CD4-positive, alpha-beta T cell treated with Interferon alpha-2 for 1 hour (primary cell): ENCODE measurements at places on chromosomes 5 and 9.
A peak's percentile ranks its signal among the peaks of the same experiment; 100 is the strongest.

DNA sequence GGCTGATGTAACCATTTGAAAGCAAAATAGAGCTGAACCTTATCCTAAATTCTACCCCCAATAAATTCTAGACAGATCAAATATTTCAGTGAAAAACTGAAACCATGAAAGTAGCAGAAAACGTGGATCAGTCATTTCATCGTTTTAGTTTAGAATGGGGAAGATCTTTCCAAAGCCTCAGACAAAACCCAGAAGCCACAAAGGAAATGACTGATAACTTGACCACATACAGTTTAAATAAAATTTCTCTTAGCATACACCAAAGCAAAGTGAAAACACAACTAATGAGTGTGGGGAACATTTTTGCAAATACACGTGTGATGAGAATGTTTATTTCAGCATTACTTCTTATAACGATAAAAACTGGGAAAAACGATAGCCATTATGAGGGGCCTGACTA lies 284.8 kb downstream of the ADGRV1 start:
- DNase-seq, result no peak

- DNase-seq, result no peak
Observed at GRCh38 chr9:88387036-88387551, 1.1 kb upstream of the SPIN1 start.

DNA sequence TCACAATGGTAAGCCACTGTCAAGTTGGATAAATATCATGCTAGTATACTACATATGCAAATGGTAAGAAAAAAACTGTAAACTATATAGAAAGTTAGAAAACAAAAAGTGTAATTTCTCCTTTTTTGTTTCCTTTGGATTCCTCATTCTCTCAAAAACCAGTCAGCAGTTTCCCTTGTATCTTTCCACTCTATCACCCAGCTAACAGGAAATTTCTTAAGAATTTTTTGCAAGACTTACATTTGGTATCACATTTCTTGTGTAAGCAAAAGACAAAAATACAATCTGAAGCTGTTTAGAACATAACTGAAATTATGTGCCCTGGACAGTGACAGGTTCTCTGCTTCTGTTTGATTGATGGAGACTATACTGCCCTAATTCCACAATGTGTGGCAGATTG lies 25.2 kb upstream of the MSH3 start:
- DNase-seq, result no peak

DNA sequence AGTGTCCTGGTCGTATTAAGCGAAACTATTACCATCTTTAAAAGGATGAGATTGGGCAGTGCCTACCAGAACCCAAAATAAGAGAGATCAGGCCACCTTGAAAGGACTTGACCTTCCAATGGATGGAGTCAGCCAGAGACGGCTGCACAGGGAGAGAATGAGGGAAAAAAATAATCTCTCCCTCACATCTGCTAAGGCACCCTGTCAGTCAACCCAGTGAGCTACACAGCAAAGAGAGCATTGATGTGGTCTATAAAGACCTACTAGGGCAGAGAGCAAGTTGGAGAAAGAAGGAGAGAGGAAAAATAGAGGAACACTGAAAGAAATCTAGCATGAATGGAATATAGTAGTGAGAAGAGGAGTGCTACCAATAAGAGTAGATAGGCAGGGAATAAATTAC lies 68.0 kb upstream of the FTMT start:
- DNase-seq, result no peak

DNA sequence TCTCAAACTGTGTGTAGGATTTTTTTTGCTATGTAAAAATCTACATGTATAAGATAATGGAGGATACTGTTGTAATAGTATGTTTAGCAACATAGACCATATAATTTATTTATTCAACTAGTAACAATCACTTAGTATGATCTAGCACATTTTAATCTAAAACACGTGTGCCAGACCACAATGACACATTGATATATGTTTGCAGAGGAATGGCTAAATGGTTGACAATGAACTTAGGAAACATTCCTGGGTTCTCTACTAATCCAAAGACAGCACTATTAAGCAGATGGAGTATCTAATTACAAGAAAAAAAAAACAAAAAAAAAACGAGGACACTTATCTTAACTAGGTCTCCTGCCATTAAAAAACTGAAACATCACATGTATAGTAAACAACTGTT lies 261.7 kb upstream of the PAPPA start:
- DNase-seq, result no peak

GRCh38 chr9:94909250-94909894 lies 182.9 kb downstream of the AOPEP start:
- no peak for DNase-seq

GRCh38 chr5:42756606-42757601 lies at the start of gene CCDC152:
Gene CCDC152, plus strand, starts transcription at chr5:42756818. Its CDS starts 2,304 bp downstream, at chr5:42759122.
- DNase-seq, result peak; percentile 9

DNA sequence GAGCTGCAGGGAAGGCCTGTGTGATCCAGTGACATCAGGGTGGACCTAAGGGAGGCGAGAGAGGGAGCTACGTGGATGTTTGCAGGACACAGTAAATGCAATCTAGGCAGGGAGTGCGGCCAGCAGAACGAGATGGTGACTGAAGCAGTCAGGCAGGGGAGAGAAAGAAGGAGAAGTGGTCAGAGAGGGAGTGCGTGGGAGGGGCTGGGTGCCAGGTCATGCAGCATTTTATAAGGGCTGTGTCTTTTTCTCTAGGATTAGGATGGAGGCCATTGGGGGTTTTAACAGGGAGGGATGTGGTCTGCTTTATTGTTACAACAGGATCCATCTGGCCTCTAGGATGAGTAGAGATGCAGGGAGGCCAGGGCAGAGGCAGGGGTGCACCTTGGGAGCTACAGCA lies 80.4 kb downstream of the DCP2 start:
- no peak for DNase-seq

- DNase-seq, result no peak
Observed at GRCh38 chr5:151448038-151448985, 909 bp downstream of the SLC36A1 start.

GRCh38 chr9:114856215-114856941 lies 50.5 kb upstream of the TNFSF15 start:
- no peak for DNase-seq

GRCh38 chr5:56192246-56192645 lies 40.9 kb downstream of the ANKRD55 start:
- DNase-seq, result no peak
